ENCODE measurements at places on chromosomes 2 and 18.

GRCh38 chr2:216827073-216827720 lies 32.7 kb downstream of the TNP1 start:
- DNase-seq: peak; percentile 18

DNA sequence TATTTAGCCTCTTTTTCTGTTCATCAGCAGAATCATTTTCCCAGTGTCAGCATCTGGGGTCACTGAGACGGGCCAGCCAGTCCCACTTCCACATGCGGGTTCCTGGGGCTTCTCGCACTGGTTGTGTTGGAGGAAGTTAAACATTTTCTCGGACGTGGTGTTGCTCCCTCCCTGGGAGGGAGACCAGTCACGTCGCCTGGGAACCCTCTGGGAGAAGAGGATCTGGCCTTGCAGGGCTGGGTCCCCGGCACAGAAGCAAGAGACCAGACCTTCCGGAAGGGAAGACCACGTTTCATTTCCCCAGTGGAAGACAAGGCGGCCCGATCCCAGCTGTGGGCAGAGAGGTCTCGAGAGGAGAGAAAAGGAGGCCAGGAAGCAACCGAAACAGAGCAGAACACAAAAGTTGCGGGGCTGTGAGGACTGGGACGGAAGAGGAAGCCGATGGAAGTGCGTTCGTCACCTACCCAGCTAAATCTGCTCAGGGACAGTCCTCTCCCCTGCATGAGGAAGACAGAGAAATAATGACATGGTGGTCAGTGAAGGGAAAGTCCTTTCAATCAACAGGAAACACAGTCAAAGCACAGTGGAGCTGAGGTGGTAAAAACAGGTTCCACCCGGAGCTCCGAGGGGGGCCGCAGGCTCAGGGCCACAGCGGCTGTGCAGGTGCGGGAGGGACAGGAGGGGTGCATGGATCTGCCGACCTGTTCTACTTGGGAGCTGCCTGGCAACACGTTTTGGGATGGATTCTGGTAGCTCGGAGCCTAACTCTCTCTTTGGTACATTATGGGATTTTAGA lies 144.4 kb downstream of the MBP start:
- no peak for DNase-seq

DNA sequence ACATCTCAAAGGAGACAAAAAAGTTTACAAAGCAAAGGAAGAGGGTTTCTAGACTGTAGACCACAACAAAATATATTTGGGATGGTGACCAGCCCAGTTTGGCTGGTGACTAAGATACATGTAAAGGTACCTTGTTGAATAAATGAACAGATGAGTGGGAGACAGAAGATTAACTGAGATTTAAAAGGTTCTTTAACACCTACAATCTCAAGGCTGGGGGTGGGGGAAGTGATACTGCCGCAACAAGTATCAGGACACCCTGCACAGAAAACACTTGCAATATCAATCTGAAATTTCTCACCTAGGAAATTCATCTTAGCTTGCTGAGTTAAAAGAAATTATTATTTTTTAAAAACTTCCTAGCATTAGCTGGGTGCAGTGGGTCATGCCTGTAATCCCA lies 8.3 kb downstream of the RNF149 start:
- DNase-seq: no peak

- DNase-seq: peak; percentile 52
These were observed 119.0 kb upstream of the ZBTB14 start for GRCh38 chr18:5414546-5414945.

- DNase-seq: no peak
These were observed 140.1 kb downstream of the NR4A2 start for GRCh38 chr2:156192468-156192867.

DNA sequence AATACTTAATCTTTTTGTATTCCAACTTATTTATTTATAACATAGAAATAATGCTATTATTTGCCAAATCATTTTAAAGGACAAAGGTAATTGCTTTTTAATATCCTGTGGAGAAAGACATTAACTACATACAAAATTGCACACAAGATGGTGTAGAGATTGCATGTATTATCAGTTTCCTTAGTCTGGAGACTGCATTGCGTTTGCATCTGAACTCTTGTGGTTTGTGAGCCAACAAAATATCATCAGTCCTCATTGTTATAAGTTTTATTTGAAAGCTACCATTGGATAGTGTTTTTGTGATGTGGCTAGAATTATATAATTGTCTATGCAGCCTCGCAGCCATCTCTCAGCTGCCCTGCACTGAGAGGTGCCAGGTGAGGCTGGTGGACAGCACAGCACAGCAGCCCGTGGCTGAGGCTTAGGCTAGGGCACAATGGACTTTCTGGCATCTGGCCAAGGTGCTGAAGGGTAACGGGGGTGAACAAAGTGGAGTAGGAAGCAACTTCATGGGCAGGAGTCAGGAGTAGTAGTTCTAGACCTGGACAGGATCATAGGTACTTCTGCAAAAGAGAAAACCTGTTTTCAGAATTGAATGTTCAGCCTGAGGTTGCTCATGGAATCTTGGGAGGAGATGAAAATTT lies 15.1 kb downstream of the RASGRP3 start:
- DNase-seq: no peak

- DNase-seq: no peak
These were observed 26.4 kb downstream of the IDH1 start for GRCh38 chr2:208228476-208228875.

GRCh38 chr2:128661311-128661710 lies 342.6 kb upstream of the HS6ST1 start:
- no peak for DNase-seq

DNA sequence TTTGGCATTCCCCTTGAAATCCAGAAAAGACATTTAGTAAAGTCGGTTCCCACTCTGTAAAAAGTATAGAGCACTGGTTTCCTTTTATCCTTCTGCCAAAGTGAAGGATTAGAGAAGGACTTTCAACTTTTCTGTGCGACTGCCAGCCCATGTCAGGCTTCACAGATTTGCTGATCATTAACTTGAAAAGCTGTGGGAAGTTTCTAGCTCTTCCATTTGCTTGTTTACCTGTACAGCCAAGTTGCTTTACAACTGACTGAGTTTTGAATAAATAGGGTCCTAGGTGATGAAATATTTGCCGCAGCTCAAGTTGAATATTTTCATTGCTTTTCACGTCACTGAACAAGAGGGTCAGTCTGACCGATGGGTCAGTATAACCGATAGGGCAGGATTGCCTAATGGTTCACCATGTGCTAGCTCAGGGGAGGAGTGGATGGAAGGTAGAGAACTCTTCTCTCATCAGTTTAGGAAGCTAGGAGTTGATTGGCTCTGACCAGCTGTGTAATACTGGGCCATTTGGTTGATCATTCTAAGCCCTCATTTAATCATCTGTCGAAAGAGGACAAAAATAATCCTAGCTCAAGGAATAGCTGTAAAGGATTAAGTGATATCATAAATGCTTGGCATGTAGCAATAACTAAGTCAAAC lies 30.4 kb downstream of the UPP2 start:
- DNase-seq: no peak

- no peak for DNase-seq
These were observed 1411.6 kb upstream of the CDH2 start for GRCh38 chr18:29588446-29589100.

DNA sequence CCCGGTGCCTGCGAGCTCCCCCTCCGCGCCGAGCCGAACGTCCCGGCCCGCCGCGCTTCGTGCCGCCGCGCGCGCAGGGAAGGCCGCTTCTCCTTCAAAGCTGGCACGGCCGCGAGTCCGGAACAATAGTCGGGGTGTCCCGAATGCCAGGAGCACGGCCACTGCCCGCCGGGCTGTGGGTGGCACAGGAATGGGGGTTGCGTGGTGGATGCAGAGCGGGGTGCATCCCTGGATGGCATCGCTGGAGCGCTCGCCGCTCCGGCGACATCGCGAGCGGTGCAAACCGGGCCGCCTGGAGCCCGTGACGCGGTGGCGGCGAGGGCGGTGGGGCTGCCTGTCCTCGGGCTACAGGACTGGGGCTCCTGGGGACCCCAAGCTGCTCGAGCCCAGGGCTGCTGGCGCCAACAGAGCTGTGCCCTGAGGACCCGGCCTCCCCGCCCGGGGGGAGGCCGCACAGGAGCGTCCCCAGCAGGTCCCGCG lies 1.1 kb upstream of the SATB2 start:
- no peak for DNase-seq

DNA sequence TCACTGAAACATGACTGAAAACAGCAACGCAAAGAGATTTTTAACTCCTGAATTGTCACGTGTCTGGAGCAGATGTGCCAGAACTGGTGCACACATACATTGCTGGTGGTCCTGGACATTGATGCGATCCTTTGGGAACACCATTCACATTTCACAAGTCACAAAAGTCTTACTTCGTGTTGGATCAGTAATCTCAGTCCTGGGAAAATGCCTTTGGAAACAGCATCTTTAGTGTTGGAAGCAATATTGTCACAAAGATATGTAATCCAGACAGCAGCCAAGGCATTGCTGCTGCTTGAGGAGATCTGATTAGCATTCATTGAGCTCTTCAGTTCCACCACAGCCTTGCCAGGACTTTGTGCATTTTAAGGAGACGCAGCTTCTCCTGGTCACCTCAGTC lies 126.2 kb upstream of the SH3BP4 start:
- DNase-seq: no peak
